ENCODE measurements at places on chromosomes 11 and 22.

GRCh38 chr11:3859373-3859881 lies 4.0 kb downstream of the STIM1 start:
- no peak for DNase-seq

- DNase-seq, result no peak
These were observed 253.6 kb upstream of the LRRC4C start for GRCh38 chr11:41713030-41713429.

GRCh38 chr11:128755564-128755963 lies 61.7 kb downstream of the FLI1 start:
- no peak for DNase-seq

DNA sequence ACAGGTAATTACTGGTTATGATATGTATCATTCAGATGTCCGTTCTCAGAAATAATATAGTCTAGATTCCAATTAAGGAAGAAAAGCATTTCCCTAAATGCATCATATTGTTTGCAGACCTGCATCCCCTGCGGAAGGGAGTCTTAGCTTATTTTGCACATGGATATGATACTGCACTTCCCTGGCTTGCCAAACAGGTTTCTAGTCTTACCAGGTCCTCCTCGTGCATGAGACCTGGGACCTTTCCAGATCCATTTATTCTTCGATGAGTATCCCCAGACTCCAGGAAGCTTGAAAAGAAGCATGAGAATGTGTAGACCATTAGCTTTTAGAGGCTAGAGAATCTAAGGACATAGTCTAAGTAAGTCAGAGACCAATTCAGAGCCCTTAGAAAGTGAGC lies 30.6 kb downstream of the CYB5R2 start:
- DNase-seq, result no peak

- DNase-seq, result no peak
These were observed 1236.4 kb downstream of the FAM181B start for GRCh38 chr11:81497202-81497804.

DNA sequence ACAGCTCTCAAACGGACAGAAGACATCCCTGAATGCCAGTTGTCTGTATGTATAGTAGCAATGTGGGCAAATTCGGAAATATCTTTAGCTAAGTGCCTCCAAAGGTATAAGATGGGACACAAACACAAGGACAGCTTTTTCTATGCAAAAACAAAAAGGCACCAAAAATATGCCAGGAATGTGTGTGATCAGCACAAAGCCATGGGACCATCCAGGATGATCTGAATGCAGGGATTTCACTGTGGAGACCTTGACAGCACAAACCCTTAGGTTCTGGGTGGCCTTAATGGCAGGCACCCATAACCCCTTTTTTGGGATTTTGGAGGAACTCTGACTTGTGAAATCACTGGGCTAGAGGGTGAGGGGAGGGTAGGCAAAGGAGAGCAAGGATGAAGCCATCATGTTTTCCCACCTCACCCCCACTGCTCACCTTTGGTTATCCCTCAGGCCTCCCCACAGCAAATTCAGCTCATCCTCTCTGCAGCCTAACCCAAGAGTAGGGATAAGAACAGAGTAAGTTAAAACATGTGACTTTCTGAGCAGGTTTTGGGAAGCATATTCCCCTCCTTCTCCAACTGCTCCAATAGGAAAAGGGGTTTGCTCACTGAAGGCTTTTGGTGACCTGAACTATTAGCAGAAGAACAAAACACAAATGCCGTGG lies 154.6 kb downstream of the SNX19 start:
- no peak for DNase-seq

DNA sequence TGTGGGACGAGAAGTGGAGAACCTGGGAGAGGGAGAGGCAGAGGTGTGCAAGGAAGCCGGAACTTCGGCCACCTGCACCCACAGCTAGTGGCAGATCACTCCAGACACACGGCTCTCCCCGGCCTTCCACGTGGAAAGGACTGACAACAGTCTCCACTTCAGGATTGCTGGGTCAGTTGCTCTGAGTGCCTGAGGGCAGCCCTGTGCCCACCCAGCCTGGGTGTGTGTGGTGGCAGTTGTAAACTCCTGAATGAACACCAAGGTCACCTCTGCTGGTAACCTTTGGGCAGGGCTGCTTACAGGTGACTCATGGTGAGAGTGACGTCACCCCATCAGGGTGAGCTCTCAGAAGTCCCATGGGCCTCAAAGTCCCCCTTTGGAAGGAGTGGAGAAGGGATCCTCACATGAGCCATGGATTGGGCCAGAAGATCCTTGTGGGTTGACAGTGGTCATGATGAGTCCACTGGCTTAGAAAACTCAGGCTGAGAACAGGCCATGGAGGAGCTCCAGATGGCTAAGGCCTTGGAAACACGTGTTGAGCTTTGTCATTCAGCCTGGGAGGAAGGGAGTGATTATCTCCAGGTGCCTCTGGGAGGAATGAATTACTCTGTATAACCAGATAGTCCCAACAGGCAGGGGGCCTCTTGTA lies 71.3 kb downstream of the BCR start:
- DNase-seq, result no peak

GRCh38 chr11:106594751-106595351 lies 423.4 kb downstream of the GUCY1A2 start:
- no peak for DNase-seq

- DNase-seq, result peak; percentile 3
These were observed 38.5 kb upstream of the SPON1 start for GRCh38 chr11:13923716-13924650.
